ENCODE measurements at places on chromosomes 4 and X.

- DNase-seq = no peak
Measured at GRCh38 chrX:153685156-153685536, 2.6 kb upstream of the SLC6A8 start.

DNA sequence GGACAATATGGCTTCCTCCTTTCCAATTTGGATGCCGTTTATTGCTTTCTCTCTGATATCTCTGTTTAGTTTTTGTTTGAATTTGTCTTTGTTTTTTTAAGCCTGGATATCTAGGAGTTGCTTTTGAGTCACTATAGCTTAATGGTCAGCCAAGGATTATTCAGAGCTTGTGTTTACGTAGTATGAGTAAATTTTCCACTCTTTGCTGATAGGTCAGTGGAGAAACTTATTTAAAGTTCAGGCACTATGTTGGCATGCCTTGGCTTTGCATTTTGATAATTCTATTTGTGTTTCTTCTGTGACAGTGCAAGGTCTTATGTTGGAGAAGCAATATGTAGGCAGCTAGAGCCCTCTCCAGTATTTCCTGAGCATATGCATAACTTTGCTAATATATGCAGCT, 315.2 kb downstream of the GRID2 start:
- no peak for DNase-seq

GRCh38 chrX:132114607-132115006, 13.2 kb downstream of the FRMD7 start:
- DNase-seq = no peak

GRCh38 chr4:128766781-128767180, 42.7 kb upstream of the JADE1 start:
- DNase-seq = no peak

GRCh38 chr4:38128478-38129459, 168.6 kb downstream of the PTTG2 start:
- DNase-seq = no peak

GRCh38 chrX:27987862-27988646, 6.8 kb upstream of the DCAF8L1 start:
- DNase-seq = no peak

DNA sequence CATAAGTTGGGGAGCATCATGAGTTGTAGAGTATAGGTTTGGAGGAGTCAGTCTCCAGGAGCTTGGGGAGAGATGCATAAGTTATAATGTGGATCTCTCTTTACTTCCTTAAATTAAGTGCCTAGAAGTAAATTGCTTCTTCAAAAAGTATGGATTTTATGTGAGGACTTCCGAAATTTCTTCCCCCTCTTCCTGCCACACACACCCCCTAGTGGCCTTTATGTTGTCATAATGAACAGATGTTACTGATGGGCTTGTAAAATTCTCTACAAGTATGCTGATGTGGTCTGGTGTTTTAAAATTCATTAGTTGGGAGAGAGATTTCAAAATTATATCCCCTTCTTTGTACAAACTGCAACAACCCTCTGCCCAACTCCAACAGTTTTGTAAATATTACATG, 2.3 kb upstream of the METTL14 start:
- DNase-seq = peak; percentile 62

- DNase-seq = no peak
Measured at GRCh38 chr4:186074189-186074588, 5.2 kb downstream of the TLR3 start.

DNA sequence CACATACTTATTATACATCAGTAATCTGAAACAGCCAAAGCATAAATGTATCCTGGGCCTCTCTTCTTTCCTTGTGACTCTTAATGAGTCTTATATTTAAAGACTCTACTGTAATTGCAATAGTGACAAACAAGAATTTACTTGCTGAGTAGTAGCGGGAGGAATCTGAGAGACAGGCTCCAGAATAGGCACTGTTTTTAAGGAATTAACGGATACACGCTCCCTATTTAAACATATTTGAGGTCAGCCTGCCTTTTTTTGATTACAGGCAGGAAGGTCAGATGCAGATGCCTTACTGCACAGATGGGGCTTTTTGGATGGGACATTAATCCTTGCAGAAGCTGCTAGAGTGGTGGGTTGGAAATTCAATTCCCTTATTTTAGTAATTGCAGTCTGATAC, 196.3 kb upstream of the ANXA3 start:
- DNase-seq = no peak

- DNase-seq = peak; percentile 88
Measured at GRCh38 chrX:54439960-54440871, at the start of gene TSR2. Gene TSR2, plus strand, starts transcription at chrX:54440404. Its CDS starts 18 bp downstream, at chrX:54440422.

All from NB4 (cell line).